ENCODE measurements at places on chromosomes 16 and 17.
A peak's percentile ranks its signal among the peaks of the same experiment; 100 is the strongest.

GRCh38 chr17:13337151-13337550 lies 264.6 kb downstream of the HS3ST3A1 start:
- no peak for DNase-seq

DNA sequence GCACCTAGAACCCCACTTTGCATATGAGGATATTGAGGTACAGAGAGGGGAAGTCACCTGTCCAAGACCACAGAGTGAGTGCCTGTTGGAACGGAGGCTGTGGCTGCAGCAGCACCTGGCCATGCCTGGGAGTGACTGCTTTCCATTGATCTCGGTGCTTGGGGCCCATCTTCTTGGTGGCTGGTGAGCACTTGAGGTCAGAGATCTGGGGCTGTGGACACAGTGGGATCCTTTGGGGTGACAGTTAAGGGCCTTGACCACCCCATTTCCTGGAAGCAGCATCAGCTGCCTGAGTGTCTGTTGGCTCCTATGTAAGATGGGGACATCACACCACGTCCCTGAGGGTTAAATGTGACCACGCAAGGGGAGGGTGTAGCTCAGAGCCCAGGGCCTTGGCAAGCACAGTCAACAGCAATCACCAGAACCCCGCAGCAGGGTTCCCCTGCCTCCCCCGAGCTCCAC lies 111.7 kb downstream of the IRF8 start:
- no peak for DNase-seq

- DNase-seq = no peak
Measured at GRCh38 chr16:19363740-19364139, 53.9 kb upstream of the TMC5 start.

GRCh38 chr16:87483481-87483880 lies 9.3 kb downstream of the ZCCHC14 start:
- DNase-seq = no peak

- DNase-seq = no peak
Measured at GRCh38 chr17:44069974-44070454, 521 bp upstream of the G6PC3 start.

DNA sequence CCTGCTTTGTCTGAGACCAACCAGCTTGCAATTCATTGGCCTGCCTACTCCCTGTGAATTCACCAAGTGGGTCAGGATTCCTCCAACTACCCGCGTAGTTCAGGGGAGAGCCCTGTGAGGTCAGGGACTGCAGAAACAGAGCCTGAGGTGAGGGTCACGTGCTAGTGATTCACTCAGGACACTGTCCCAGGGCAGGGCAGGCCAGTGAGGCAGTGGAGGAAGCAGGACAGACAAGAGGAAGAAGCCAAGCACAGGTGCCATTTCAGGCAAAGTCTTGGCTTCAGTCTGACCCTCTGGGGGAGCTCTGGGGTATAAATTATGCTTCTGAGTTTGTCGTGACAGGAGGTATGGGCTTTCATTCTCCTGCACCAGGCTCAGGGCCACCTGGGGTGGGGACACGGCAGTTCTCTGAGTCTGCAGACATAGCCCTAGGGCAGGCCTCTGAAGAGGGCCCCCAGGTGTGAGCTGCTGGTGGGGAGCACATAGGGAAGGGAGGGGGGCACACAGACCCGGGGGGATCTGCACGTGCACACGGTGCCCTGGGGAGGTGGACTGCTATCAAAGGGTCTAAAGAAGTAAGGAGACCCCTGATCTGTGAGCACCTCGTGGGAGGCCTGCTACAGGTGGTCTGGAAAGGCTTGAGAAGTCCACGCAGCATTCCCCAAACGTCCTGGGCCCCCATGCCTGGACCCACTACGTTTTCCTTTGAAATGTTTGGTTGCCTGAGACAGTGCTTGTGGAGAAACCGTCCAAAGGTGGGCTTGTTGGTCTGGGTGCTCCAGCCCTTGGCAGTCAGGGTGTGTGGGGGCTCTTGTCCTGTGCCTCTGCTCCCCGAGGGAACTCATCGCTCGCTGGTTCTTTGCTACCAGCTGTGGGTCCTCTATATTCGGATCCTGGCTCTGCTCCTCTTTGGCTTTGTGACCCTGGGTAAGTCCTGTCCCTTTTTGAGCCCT lies 46.4 kb downstream of the NKD1 start:
- DNase-seq = no peak

DNA sequence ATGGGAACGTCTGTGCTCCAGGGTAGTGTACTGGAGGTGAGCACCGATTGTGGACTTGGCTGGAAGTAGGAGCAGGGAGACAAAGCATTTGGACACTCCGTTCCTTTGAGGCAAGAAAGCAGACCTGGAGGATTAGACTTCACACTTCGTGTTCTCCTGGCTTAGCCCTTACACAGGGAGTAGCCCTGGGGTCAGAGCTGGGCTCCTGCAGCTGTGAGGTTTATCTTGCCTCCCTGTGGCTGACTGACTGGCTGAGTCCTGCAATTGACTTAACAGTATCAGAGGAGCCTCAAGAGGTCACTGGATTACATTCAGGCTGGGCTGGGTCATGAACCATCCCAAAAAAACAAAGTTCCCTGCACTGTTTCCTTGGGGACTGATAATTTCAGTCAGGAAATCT lies 37.1 kb downstream of the MPRIP start:
- peak; percentile 26 for DNase-seq

DNA sequence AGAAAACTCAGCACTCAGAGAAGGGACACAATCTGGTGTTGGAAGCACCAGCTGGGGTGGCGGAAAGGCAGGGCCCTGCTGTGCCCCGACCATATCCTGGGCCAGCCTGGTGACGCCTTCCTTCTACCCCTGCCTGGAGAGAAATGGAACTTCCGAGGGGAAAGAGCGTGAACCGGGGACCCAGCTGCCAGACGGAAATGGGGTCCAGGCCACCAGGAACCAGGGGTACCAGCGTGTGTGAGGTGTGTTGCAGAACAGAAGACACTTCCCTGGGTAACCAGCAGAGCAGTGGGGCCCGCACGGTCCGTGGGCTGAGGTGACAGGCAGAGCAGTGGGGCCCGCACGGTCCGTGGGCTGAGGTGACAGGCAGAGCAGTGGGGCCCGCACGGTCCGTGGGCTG lies 6.8 kb downstream of the RAB40B start:
- no peak for DNase-seq

- DNase-seq = no peak
Measured at GRCh38 chr17:32558326-32558955, 71.6 kb downstream of the CDK5R1 start.

DNA sequence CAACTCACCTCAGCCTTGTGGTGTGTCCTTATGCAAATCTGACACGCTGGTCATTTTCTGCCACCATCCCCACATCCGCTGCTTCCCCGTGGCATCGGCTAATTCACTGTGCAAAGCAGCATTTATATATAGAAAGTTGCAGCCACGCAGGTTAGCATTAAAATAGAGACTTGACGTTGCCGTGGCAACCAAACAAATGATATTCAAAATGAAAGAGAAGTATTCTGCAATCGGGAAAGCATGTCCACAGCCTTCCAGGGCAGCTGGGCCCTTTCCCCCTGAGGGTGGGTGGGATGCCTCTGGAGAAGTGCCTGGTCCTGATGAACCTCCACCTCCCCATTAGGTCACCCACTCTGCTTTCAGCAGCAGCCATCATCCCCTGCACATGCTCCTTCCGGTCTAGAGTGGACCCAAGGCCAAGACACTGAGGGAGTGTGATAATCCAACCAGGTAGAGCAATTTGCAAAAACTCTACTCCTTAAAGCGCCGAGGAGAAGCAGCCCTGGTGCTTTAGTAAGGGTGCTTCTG lies 138.7 kb downstream of the GAS7 start:
- DNase-seq = peak; percentile 59

- peak; percentile 32 for DNase-seq
Measured at GRCh38 chr16:2512735-2513404, 882 bp upstream of the ATP6V0C start.

GRCh38 chr17:72697602-72698146 lies 394.8 kb downstream of the SLC39A11 start:
- DNase-seq = no peak

GRCh38 chr16:69554495-69554894 lies 11.3 kb upstream of the NFAT5 start:
- DNase-seq = no peak

DNA sequence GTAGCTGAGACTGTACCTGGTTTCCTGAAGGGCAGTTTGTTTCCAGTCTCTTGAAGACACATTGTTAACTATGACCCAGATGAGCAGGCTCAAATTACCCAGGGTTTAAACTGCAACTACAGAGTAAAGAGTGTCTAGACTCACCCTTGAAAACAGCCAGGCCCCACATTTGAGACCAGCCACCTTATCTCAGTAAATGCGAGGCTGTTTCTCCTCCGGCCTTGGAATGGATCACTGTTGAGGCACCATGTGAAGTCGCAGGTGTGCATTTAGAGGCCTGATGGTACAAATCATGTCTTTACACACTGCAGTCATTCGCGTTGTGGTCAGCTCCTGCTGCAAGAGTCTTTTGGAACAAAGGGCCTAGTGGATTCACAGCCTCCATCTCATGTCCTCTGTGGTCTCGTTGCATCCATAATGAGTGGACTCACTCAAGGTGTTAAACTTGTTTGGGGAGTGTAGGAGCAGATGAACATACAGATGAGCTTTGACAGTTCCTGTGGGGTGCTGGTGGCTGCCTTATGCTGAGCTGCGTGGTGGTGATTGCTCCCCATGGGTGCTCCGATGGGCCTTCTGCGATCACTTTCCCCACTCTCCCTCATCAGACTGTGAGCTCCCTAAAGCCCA lies 18.5 kb upstream of the N4BP1 start:
- DNase-seq = no peak

- no peak for DNase-seq
Measured at GRCh38 chr17:14442798-14443528, 142.1 kb downstream of the HS3ST3B1 start.

DNA sequence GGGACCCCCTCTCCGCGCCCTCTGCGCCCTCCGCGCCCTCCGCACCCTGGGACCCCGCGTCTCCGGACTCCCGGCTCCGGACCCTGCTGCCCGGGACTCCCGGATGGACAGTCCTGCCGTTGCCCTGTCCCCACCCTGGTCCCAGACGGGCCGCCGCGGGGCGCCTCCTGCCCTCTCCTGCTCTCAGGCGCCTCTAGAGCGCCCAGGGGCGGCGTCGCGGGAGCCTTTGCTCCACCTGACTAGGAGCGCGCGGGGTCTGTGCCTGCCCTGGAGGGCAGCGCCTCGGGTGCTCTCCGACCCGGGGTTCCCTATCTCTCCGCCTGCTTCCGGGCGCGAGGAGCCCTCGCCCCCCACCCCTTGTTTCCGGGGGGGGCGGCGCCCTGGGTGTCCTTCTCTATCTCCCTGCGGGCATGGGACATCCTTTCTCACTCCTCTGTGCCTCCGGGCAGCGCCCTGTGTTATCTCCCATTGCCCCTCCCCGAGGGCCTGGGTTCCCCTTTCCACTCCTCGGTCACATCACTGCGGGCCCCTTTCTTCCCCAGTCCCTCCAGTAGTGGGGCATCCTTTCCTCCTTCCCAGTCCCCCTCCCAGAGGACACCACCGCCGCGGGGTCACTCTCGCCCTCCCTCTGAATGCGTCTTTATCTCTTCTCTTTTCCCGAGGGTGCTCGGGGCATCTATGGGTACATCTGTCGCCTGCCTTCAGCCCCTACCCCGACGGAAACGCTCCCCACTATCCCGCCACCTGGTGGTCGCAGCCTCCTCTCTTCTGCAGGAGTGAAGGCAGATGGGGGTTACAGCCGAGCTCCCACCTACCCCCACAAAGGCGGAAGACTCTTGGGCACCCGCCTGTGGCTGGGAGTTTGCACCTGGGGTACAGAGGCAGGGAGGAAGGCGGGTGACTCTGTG lies 875 bp downstream of the PRKCB start:
- DNase-seq = peak; percentile 35

- DNase-seq = no peak
Measured at GRCh38 chr16:25256695-25257469, 763 bp downstream of the ZKSCAN2 start.

DNA sequence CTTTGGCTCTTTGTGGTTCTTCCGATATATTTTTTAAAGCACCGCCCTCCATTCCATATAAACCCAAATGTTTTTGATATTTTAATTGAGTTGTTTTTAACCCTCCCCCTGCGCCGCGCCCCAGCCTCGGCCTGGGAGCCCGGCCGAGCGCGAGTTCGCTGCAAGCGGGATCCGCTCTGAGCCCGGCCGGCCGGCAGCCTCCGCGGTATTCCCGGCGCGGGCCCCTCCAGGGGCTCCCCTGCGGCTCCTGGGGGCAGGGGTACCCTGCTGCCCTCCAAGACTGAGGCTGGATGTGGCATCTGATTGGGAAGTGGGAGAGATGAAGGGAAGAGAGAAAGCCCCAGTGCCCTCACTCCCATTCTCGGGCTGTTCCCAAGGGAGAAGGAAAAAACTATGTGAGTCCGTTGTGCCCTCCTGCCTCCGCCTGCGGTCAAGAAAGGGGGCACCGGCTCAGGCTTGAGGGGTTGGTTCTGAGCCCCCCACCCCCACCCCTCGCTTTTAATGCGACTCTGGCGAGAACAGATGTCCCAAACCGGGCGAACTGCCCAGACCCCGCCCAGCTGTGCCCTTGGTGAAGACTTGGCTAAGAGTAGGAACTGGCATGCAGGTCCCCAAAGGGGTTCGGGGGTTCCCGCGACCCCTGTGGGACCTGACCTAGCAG lies 8.6 kb downstream of the NEUROD2 start:
- no peak for DNase-seq

DNA sequence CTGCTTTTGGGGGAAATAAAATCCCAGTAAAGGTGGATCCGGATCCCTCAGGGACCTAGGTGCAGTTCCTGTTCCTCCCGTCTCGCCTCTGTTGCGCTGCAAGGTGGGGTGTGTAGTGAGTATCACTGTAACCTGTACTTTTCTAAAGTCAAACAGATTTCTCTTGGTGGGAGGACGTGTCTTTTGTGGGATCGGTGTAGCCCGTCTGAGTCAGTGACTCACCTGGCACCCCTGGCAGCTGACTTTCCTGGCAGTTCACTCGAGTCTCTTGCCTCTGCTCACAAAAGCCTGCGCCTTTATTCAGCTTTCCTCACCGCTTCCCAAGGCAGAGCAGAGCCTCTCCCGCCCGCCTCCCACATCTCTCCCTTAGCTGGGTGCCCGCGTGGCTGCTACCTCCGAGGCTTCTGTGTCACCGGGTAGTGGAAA lies 85.7 kb downstream of the CMIP start:
- DNase-seq = no peak

GRCh38 chr17:12568358-12569251 lies 97.1 kb upstream of the MYOCD start:
- DNase-seq = no peak

DNA sequence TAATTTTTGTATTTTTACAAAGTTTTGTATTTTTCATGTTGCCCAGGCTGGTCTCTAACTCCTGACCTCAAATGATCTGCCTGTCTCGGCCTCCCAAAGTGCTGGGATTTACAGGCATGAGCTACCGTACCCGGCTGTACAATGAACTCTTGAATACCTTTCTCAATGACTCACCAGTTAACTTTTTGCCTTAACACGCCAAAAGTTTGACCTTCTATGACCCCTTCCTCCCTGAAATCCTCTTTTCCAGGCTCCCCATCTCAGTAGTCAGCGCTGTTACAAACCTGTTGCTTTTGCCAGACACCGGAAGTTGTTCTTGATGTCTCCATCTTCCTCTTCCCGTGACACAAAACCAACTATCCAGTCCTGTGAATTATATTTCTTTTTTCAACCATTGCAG lies 158.1 kb upstream of the ASIC2 start:
- DNase-seq = no peak

All from left cardiac atrium (tissue), 4 donors.